ENCODE measurements at places on chromosomes 11 and 22. TPM values are rescaled to one million over a fixed set of nuclear protein-coding genes. Genes with fewer than 3 reads are reported as not detected.

GRCh38 chr11:60953781-60954180 is 1.8 kb upstream of the SLC15A3 start:
- no peak for DNase-seq

The HEPHL1 gene
- polyA plus RNA-seq: not detected

- DNase-seq: peak; percentile 3
Measured at GRCh38 chr11:82790723-82791484, 57.2 kb upstream of the FAM181B start.

The MICAL2 gene
- 21.8 TPM for polyA plus RNA-seq

GRCh38 chr11:86372586-86372985 is 2.1 kb upstream of the CCDC81 start:
- no peak for DNase-seq

DNA sequence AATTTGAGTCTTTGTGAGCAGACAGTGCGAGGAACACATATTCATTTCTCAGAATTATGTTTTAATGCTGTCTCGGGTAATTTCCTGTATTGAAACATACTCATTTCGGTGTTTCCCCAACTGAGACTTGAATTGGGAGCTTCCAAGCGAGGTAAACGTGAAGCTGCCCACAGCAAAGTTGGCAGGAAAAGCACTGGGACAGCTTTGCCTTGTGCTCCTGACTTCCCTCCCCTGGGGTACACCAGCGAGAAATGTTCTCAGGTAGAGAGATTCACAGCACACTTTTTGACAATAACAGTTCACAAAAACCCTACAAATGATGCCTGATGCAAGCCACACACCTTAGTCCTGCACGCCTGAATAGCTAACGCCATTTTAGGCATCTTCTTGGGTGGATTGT is 3.1 kb downstream of the HTR3B start:
- no peak for DNase-seq

The SESN3 gene
- 79.8 TPM for polyA plus RNA-seq

GRCh38 chr22:39311592-39312400 is 7.6 kb downstream of the RPL3 start:
- DNase-seq: no peak

- DNase-seq: peak; percentile 39
Measured at GRCh38 chr11:114564831-114565230, 5.2 kb upstream of the NXPE1 start.

DNA sequence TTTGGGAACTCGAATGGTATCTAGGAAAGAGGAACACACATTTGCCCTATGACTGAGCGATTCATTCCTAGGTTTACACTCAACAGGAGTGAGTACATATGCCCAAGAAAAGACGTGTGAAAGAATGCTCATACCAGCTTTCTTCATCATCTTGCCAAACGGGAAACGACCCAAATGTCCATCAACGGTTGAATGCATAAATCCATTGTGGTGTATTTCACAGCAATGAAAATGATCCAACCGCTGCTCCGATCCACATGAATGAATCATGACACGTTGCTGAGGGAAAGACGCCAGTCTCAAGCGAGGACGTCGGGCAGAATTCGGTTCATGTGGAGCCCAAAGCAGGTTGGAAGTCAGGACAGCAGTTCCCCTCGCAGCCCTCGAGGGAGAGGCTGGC is 71.5 kb downstream of the CYTH4 start:
- DNase-seq: peak; percentile 26

The OR5B21 gene
- not detected for polyA plus RNA-seq

GRCh38 chr22:25082096-25082495 is 117.6 kb upstream of the CRYBB3 start:
- no peak for DNase-seq

All from muscle of back (tissue), 13 donors.